ENCODE measurements at places on chromosomes 7 and 10. TPM values are rescaled to one million over a fixed set of nuclear protein-coding genes. Genes with fewer than 3 reads are reported as not detected.

DNA sequence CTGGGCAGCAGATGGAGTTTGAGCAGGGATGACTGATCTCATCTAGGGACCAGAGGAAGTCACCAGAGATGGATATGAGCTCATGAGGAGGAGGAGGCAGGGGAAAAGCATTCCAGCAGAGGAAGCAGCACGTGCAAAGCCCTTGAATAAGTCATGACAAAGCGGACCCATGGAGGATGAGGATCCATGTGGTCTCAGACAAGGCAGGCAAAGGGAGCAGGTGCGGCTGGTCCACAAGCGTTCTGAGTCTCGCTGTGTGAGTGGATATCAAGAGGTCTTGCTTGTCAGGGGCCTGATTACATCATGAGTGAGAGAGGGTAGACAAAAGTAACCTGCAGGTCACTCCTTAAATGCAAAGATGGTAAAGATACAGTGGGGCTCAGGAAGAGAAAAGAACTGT, 307.6 kb downstream of the GRID1 start:
- DNase-seq, result no peak
- no peaks in the 10 kb centered on the region for H3K4me1 ChIP-seq

DNA sequence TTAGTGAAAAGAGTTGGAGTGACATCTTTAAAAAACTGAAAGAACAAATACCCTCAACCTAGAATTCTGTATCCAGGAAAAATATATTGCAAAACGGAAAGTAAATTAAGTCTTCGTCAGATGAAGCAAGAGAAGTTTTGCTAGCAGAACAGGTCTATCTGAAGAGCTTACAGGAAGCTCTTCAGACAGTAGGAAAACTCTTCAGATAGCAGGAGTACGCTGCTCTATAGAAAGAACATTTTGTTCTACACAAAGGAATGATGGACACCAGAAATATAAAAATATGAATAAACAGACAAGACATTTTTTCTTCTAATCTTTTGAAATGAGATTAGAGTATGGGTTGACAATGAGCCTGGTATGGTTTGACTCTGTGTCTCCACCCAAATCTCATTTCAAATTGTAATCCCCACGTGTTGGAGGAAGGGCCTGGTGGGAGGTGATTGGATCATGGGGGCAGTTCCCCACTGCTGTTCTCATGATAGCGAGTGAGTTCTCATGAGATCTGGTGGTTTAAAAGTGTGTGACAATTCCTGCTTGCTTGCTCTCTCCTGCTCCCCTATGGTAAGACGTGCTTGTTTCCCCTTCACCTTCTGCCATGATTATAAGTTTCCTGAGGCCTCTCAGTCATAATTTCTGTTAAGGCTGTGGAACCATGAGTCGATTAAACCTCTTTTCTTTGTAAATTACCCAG, 567.3 kb downstream of the AUTS2 start:
- no peaks in the 10 kb centered on the region for H3K36me3 ChIP-seq
- DNase-seq, result no peak
- H3K4me3 ChIP-seq, result no peak overlapping the region
- H3K4me1 ChIP-seq, result no peaks in the 10 kb centered on the region

DNA sequence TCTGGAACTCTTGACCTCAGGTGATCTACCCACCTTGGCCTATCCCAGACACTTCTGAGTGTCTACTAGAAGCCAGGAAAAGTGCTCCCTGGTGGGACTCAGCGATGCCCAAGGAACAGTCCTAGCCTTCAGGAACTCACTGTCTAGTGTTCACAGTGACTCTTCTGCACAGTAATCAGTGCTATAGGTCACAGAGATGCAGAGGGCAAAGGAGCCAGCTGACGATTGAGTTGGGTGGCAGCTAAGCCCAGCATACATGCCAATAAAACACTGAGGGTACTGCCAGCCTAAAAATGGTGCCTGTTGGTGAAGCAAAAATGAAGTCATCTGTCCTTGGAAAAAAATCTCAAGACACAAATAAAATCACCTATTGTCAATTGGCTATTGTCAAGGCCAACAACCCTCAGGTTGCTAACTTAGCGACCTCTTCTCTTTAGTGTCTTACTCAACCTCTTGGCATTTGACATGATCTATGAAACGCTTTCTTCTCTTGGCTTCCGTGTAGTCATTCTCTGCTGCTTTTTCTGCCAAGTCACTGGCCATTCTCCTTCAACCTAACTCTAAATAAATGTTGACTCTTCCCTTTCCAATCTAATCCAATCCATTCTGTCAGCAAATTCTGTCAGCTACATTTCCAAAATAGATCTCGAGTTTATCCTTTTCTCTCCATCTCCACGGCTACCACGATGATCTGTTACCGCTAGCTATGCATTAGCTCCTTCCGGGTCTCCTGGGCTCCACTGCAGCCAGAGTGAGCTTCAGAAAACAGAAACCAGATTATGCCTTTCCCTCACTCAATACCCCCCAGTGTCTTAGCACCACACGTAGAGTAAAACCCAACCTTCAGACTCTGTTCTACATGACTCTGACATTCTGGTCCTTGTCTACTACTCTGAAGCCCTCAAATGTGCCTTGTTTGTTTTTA, 99.2 kb downstream of the ATXN7L1 start:
- peaks cover 4% of the 10 kb centered on the region for H3K36me3 ChIP-seq
- H3K27me3 ChIP-seq, result no peaks in the 10 kb centered on the region
- DNase-seq, result no peak
- H3K4me1 ChIP-seq, result peaks cover 3% of the 10 kb centered on the region

The CUBN gene
- total RNA-seq, result 0.76 TPM

- peaks cover 7% of the 10 kb centered on the region for H3K36me3 ChIP-seq
- peak overlapping the region; percentile 99 for H3K27ac ChIP-seq
- peaks cover 25% of the 10 kb centered on the region for H3K4me1 ChIP-seq
- peak overlapping the region; percentile 98 for H3K4me3 ChIP-seq
- no peak for DNase-seq
Observed at GRCh38 chr10:110918269-110918642, 724 bp downstream of the BBIP1 start.

DNA sequence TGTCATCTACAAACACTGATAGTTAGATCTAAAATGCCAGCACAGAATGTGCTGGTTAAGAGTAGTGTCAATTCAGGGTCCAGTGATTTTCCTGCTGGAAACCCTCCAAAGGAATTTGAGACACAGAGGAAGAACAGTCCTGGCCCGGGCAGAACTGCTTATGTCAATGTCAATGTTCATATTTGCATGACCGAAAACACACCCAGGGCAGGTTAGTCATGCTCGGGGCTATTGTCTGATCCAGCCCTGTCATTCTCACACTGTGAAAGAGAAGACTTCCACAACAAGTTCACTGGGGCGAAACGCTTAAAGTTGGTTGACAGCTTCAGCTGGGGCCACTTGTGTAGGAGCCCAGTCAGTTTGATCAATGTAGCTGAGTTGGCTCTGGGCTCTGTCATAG, 139.3 kb downstream of the C1GALT1 start:
- no peak for DNase-seq
- peaks cover 3% of the 10 kb centered on the region for H3K27me3 ChIP-seq
- H3K4me3 ChIP-seq, result no peak overlapping the region
- H3K4me1 ChIP-seq, result peaks cover 2% of the 10 kb centered on the region

- no peak overlapping the region for H3K4me3 ChIP-seq
- H3K4me1 ChIP-seq, result no peaks in the 10 kb centered on the region
- no peak overlapping the region for H3K27ac ChIP-seq
- DNase-seq, result no peak
- no peaks in the 10 kb centered on the region for H3K36me3 ChIP-seq
Observed at GRCh38 chr10:99346247-99346646, 17.1 kb downstream of the CNNM1 start.

The SRGN gene
- 264 TPM for total RNA-seq

DNA sequence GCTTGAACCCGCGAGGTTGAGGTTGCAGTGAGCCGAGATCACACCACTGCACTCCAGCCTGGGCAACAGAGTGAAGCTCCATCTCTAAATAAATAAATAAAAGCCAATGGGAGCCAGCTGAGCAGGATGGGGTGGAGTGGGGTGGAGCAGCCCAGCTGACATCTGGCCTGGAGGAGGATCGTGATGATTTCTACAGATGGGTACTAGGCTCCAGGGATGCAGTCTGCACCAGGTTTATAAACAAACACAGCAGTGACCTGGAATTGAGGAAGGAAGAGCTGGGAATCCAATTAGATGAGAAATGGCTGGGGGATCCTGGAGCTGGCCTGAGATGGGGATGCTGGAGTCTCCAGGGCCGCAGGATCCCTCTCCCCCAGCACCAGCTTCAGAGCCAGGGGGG, 7.3 kb upstream of the GRIFIN start:
- DNase-seq, result no peak
- H3K4me1 ChIP-seq, result no peaks in the 10 kb centered on the region
- no peaks in the 10 kb centered on the region for H3K27me3 ChIP-seq
- H3K36me3 ChIP-seq, result no peaks in the 10 kb centered on the region
- no peak overlapping the region for H3K4me3 ChIP-seq

GRCh38 chr7:28536259-28536658, 123.9 kb downstream of the CREB5 start:
- H3K27ac ChIP-seq, result no peak overlapping the region
- H3K36me3 ChIP-seq, result no peaks in the 10 kb centered on the region
- H3K27me3 ChIP-seq, result peaks cover 22% of the 10 kb centered on the region
- no peak for DNase-seq
- H3K4me1 ChIP-seq, result peaks cover 2% of the 10 kb centered on the region
- H3K4me3 ChIP-seq, result no peak overlapping the region

GRCh38 chr10:57168611-57169240, 807.7 kb upstream of the ZWINT start:
- no peaks in the 10 kb centered on the region for H3K27me3 ChIP-seq
- no peak overlapping the region for H3K4me3 ChIP-seq
- H3K36me3 ChIP-seq, result no peaks in the 10 kb centered on the region
- no peak overlapping the region for H3K27ac ChIP-seq

GRCh38 chr7:135842446-135843179, 94.0 kb upstream of the FAM180A start:
- no peak for DNase-seq
- H3K36me3 ChIP-seq, result no peaks in the 10 kb centered on the region
- no peaks in the 10 kb centered on the region for H3K27me3 ChIP-seq

DNA sequence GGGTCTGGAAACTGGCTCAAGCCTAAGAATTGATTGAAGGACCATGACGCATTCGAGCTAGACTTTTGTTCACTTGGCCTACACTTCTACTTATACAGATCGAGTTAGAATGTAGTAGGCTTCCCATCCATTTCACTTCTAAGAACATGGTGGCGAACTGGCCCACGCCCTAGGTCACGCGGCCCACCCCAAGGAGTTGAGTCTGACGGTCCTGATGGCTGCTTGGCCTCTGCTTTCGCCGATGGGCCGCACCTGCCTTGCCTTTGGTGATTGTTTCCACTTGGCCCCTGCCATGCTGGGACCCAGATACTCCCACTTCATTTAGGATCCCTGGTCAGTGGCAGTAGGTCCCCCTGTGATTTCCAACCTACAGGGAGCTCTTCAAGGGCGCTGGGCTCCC, 153.6 kb downstream of the PRKAG2 start:
- no peaks in the 10 kb centered on the region for H3K36me3 ChIP-seq
- H3K4me1 ChIP-seq, result peaks cover 12% of the 10 kb centered on the region
- H3K27me3 ChIP-seq, result no peaks in the 10 kb centered on the region

The CCDC7 gene
- 5.2 TPM for total RNA-seq

GRCh38 chr10:110349831-110350230, 45.1 kb upstream of the SMNDC1 start:
- peaks cover 14% of the 10 kb centered on the region for H3K4me1 ChIP-seq
- H3K27me3 ChIP-seq, result peaks cover 10% of the 10 kb centered on the region
- no peak overlapping the region for H3K4me3 ChIP-seq
- no peak overlapping the region for H3K27ac ChIP-seq

The GIMAP7 gene
- total RNA-seq, result 37.9 TPM

- H3K4me1 ChIP-seq, result peaks cover 2% of the 10 kb centered on the region
- no peak overlapping the region for H3K4me3 ChIP-seq
- no peak overlapping the region for H3K27ac ChIP-seq
- H3K36me3 ChIP-seq, result no peaks in the 10 kb centered on the region
- H3K27me3 ChIP-seq, result no peaks in the 10 kb centered on the region
- DNase-seq, result no peak
Observed at GRCh38 chr7:445563-446288, 73.9 kb downstream of the PDGFA start.

GRCh38 chr10:133294189-133294588, 14.5 kb downstream of the TUBGCP2 start:
- no peak for DNase-seq
- H3K27me3 ChIP-seq, result no peaks in the 10 kb centered on the region
- H3K4me3 ChIP-seq, result no peak overlapping the region
- peaks cover 7% of the 10 kb centered on the region for H3K36me3 ChIP-seq
- peaks cover 2% of the 10 kb centered on the region for H3K4me1 ChIP-seq
- H3K27ac ChIP-seq, result no peak overlapping the region

- no peak overlapping the region for H3K4me3 ChIP-seq
- no peak for DNase-seq
- H3K27ac ChIP-seq, result no peak overlapping the region
- H3K27me3 ChIP-seq, result no peaks in the 10 kb centered on the region
- H3K36me3 ChIP-seq, result no peaks in the 10 kb centered on the region
Observed at GRCh38 chr7:33981671-33982424, 76.5 kb downstream of the BMPER start.

- H3K27me3 ChIP-seq, result peaks cover 6% of the 10 kb centered on the region
- H3K4me1 ChIP-seq, result peaks cover 5% of the 10 kb centered on the region
- no peaks in the 10 kb centered on the region for H3K36me3 ChIP-seq
- no peak overlapping the region for H3K4me3 ChIP-seq
- peak; percentile 5 for DNase-seq
Observed at GRCh38 chr10:70267161-70267933, 16.5 kb downstream of the NPFFR1 start.

The PTN gene
- total RNA-seq, result not detected

DNA sequence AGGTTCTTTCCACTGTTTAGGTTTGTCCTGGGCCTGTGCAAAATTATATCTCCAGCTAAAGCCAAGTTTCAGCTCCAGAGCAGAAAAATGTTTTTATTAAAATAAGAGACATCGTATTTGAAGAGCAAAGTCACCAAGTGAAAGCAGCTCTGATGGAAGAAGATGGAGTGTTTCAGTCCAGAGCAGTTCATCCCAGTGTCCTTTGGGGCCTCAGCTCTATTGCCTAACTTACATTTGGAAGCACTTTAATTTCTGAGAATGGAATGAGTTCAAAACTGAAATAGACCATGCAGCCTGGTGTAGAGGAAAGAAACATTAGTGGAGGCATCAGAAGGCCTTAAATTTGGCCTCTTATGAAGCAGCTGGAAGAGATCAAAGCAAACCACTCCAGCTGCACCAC, 545.2 kb downstream of the SORCS1 start:
- H3K36me3 ChIP-seq, result no peaks in the 10 kb centered on the region
- H3K4me1 ChIP-seq, result no peaks in the 10 kb centered on the region
- H3K27me3 ChIP-seq, result no peaks in the 10 kb centered on the region
- H3K4me3 ChIP-seq, result no peak overlapping the region

The PTPRZ1 gene
- total RNA-seq, result not detected

DNA sequence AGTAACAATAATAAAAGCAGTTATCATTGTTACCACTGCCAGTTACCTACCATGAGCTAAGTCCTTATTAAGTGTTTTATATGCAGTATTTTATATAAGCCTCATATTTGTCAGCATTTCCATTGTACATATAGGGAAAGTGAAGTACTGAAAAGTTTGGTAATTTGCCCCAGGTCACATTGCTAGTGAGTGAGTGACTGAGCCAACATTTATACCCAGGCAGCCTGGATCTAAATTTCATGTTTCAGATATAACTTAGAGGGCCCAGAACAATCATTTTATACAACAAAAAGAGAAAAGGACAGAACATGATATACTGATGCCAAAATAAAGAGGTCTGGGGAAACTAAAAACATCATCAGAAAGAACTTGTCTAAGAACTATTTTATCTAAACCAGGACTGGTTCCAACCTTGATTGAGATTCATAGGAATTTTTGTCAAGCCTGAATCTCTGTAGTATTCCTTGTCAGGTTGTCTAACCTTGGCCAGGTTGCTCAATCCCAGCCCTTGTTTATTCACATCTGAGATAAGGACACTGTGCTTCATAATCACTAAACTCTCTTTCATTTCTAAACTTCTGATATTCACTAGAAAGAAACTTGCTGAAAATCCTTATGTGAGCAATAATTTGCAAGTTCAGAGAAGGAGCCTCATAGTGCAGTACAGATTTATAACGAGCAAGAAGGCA, 308.2 kb downstream of the IPMK start:
- no peak overlapping the region for H3K27ac ChIP-seq
- H3K27me3 ChIP-seq, result no peaks in the 10 kb centered on the region
- DNase-seq, result no peak
- no peaks in the 10 kb centered on the region for H3K4me1 ChIP-seq
- no peak overlapping the region for H3K4me3 ChIP-seq
